ENCODE measurements at places on chromosomes 12 and 14.

- DNase-seq: no peak
These were observed 442.6 kb downstream of the DPF3 start for GRCh38 chr14:72451054-72451972.

- DNase-seq: no peak
These were observed 289.5 kb downstream of the RMST start for GRCh38 chr12:97752129-97752528.

DNA sequence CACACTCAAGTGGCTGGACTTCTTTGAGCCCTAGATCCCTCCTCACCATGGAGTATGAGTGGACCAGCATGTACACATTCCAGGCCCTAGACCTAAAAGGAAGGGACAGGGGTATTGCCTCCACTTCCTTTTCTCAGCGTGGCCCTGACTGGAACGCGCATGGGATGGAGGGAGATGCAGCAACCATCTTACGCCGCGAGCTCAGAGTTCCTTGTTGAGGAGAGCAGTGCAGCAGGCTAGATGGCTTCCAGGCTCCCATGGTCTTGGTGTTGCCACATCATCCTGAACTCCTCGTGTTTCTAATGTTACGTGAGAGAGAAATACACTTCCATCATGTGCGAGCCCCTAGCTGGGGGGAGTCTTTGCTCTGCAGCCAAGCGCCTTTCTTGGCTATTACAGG, 61.8 kb upstream of the DIO3 start:
- no peak for DNase-seq

DNA sequence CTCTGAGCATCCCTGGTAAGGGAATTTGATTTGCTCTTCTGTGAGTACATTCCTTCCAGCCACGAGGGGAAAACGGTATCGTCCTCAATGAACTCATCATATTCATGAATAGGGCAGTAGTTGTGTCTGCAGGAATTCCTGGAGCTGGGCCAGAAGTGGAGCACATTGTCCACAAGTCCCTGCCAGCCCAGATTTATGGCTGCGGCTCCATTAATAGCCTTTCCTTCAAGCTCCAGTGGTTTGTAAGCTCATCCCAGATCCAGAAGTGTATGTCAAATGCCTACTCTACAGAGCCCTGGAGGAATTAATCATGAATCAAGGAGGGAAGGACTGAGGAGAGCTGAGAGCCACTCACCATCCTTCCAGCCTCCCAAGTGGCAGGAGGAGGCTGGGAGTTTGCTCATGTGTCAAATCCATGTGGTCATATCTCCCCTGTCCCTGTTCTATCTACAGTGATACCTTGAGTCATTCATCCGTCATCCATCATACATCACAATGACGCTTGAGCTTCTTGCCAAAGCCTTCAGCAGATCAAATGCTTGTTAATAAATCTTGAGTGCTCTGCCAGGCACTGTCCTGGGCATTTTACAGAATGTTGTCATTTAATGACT, 65.5 kb downstream of the SVOP start:
- no peak for DNase-seq

DNA sequence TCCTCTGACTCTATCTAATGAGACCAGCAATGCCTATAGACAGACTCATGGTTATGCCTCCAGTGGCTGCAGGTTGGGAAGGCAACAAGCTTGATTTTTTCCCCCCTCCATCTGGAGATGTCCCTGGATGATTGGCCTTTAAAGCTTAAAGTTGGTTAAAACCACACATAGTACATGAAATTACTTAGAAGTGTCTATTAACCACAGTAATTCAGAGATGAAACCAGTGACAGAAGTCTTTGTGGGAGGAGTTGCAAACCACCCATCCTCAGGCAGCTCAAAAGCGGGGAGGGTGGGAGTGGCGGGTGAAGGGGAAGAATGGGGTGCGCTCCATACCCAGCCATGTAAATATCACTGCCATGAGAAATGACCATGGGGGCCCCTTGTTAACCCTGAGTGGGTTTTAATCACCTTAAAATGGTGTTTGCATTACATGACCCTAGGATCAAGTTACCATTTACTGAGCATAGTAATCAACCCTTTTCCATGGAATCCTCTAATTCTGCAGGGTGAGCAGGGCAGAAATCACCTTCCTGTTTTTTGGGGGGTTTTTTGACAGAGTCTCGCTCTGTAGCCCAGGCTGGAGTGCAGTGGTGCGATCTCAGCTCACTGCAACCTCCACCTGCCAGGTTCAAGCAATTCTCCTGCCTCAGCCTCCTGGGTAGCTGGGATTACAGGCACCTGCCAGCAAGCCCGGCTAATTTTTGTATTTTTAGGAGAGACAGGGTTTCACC, 133.5 kb downstream of the FOXN3 start:
- no peak for DNase-seq

DNA sequence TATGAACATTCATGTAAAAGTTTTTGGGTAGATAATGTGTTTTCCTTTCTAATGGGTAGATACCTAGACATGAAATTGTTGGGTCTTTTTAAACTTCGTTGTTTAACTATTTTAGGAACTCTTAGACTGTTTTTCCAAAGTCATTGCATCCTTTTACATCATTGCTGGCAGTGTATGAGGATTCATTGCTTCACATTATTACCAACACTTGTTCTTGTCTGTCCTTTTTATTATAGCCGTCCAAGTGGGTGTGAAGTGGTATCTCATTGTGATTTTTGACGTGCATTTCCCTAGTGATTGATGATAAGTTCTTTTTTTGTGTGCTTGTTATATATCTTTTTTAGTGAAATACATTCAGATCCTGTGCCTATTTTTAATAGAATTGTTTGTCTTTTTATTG, 39.4 kb downstream of the USP15 start:
- DNase-seq: peak; percentile 37

DNA sequence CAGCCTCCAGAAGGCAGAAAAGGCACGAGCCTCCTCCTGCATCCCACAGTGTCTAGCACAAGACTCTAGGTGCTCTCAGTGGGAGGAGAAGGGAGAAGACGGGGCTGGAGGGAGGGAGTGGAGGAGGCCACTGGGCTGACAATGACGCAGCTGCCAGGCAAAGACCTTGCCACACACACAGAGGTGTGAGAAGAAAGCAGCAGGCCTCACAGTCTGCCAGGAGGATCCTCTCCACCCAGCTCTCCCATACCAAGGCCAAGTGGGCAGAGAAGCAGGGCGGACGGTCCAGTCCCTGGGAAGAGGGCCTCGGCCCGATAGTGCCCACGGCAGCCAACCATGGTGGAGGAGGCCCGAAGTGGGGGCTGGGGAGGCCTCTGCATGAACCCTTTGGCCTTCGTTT, 78.9 kb downstream of the NCOR2 start:
- DNase-seq: peak; percentile 17

GRCh38 chr14:74474376-74474775, 18.7 kb downstream of the NPC2 start:
- no peak for DNase-seq

GRCh38 chr12:49335955-49336644, 888 bp downstream of the C1QL4 start:
- DNase-seq: peak; percentile 18

GRCh38 chr12:21561158-21561557, 35.1 kb downstream of the SPX start:
- no peak for DNase-seq

- no peak for DNase-seq
These were observed 98.7 kb downstream of the CAND1 start for GRCh38 chr12:67367843-67368242.

GRCh38 chr12:1606021-1606622, 11.7 kb upstream of the FBXL14 start:
- peak; percentile 97 for DNase-seq

DNA sequence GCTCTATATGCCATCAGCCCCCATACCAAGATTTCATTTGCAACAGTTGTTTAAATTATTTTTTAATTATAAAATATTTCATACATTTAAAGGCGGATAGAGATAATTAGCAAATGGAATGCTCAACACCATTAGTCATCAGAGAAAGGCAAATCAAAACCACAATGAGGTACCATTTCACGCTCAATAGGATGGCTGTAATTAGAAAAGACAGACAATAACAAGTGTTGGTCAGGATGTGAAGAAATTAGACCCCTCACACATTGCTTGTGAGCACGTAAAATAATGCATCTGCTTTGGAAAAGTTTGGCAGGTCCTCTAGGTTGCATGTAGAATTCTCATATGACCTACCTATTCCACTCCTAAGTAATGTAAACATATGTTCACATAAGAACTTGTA, 35.3 kb upstream of the EPS8 start:
- DNase-seq: no peak

DNA sequence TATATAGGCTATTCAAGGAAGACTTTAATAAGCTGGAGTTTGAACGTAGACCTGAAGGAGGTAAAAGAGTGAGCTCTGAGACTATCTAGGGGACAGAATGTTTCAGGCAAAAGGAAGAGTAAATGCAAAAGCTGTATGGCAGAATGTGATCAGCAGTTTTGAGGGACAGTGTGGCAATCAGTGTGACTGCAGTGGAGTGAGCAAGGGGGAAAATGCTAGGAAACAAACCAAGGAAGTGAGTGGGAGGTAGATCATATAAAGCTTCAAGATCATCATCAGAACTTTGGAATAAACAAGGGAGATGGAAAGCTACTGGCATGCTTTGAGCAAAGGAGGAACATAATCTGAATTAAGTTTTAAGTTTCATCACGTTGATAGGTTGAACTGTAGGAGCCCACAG, 67.5 kb upstream of the BTG1 start:
- DNase-seq: no peak

DNA sequence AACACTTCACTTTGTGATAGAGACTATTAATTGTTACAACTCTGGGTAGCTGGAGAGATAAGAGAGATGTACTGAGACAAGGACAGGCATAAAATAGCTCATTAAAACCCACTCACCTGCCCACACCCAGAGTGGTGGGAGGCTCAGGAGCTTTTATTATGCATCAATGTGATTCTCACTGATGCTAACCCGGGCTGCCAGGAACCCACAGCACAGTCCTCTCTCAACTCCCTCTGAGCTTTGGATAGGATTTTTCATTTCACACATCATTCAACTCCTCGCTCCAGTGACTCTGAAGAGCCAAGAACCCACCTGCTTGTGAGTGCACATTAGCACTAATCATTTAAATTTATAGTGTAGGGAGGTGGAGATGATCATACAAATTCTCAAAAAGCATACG, 827.9 kb downstream of the FLRT2 start:
- no peak for DNase-seq

DNA sequence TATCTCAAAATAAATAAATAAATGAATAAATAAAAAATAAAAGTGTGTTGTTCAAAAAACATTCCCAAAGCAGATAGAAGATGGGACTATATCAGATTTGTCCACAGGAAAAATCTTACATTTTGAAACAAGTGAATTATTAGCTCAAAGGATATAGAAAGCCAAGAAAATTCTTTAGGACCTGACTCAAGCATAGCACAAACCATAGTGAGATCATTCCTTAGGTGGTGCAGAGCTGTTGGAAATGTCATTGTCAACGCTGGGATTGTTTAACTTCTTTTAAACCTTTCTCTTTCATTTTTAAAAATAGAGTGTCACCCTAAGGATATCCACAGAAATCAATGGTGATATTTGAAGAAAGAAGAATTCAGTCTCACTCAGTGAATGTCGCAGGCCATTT, 43.5 kb downstream of the DRAM1 start:
- DNase-seq: no peak

GRCh38 chr12:57143454-57143853, 4.0 kb downstream of the LRP1-AS start:
- DNase-seq: no peak

DNA sequence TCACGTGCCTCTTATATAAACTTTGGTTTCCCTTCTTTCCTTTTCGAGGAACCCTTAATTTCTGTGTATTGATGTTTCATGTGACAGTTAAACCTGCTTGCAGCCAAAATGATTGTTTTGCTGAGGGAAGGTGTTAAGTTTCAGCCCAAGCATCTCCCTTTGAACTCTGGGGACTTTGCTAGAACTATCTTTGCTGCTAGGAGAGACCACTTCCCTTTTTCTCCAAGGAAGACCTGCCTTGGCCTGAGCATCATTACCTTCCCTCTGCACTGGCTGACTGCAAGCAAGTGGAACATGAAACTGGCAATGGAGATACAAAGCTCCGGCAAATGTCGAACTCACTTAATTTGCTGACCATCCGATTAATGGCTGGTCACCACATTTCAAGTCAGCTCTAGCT, 192.8 kb downstream of the GRIN2B start:
- DNase-seq: no peak

DNA sequence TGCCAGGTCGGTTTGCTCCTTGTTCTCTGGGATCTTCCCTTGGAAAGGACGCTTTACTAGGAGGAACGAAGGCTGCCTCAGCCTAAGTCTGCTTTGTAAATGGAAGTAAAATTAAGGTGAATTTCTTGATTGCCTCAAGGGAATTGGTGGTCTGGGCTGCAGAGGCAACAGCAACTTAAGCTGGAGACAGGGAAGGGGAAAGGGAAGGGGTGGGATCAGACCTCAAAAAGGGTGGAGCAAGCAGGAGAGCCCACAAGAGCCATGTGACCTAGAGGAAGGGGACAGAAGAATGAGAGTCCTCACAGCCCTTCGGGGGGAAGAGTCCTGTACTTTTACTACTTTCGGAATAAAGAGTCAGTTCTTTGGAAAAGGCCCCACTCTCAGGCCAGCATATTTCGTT, 147.9 kb downstream of the PPM1H start:
- no peak for DNase-seq

DNA sequence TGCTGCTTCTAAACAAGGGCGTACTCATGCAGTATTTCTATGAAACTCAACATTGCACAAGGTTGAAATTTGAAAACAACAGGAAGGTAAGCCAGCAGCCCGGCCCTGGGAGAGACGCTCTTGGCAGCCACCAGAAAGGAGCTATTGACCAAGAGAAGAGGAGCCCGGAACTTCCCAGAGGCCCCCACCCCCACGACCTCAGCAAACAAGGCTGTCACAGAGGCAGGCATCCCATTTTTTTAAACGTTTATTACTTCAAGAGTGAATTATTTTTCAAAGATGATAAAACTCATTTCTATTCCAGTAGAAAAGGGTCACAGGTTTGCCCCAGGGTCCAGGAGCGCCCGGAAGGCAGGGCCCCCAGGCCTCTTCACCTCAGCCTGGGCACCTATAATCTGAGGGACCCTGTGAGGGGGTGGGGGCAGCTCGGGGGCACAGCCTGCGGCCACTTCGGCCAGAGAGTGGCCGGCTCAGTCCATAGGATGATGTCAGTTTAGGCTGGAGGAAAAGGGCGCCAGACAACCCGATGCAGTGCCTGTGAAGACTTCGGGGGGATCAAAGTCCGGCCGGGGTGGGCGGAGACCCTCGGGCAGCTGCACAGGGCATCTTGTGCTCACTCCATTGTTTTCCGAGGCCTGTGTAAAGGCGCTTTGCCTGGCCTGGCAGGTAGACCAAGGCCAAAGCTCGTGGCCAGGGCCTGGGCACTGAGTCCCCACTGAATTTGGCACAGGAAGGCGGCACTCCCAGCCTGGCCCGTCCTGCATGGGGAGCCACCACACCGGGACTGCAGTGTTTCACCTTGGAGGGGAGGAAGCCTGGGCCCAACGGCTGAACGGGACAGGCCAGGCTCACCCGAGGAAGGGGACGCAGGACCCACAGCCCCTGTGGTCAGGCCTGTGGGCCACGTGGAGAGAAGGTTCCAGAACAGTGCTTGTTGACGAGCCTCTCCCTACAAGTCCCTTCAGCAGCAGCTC, 86.0 kb downstream of the SCARB1 start:
- no peak for DNase-seq

- DNase-seq: no peak
These were observed 283.8 kb downstream of the PAWR start for GRCh38 chr12:79406993-79407392.
